Mesothelial cell of epicardium (in vitro differentiated cells): ENCODE measurements at places on chromosomes 3 and 15. TPM values are rescaled to one million over a fixed set of nuclear protein-coding genes. Genes with fewer than 3 reads are reported as not detected.

DNA sequence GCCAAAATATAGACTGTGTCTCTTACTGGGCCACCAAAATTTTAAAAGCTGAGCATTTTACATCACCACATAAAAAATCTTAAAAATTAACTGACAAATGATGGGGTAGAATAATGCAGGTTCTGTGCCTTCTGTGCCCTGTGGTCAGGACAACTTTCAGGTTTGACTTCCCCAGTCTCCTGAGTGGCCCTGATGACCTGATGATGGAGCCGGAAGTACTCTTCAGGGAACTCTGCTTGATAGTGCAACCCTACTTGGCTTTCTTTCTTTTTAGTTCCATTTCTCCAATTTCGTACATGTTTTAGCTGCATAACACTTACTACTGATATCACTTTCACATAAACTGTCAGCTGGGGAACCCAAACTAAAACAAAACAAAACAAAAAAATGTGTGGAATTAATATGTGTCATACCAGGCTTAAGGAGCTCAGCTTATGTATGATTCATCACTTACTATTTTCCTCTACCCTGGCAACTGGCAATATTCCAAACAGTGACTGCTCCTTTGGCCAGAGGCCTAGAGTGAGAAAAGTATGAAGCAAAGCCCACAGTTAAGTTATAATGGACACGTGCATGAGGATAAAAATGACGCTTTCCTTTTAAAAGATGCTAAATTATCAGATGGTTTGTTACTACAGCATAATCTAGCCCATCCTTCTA, 194.3 kb downstream of the BCHE start:
- H3K36me3 ChIP-seq = no peaks in the 10 kb centered on the region
- H3K27me3 ChIP-seq = no peaks in the 10 kb centered on the region
- H3K4me1 ChIP-seq = peaks cover 26% of the 10 kb centered on the region
- no peak for DNase-seq
- H3K4me3 ChIP-seq = no peak overlapping the region

DNA sequence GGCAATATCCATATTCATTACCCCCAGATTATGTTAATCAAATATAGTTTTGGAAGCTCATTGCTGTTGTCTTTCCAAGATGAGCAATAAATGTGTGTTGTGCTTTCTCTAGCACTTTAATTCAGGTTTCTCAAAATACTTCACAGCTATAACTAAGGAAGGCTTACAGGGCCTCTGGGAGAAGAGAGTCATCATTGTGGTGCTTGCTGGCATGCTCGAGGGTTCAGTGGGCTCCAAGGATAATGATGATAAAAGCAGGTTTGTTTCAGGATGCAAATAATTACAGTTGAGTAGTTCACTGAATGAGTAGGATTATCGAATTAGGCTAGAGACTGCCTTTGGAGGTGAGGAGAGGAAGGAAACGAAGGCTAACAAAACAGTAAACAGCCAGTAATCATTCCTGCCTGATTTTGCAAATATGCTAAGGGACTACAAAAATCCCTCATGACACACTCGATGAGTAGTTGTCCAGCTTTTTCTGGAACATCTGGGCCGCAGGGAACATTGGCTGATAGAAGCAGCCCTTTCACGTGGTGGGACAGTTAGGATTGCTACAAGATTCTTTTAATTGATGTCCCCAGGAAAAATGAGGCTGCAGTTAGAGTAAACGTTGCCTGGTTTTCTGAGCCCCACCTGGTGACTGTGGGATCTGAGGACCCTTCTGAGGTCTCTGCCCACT, 54.1 kb downstream of the SLC7A14 start:
- H3K36me3 ChIP-seq = no peaks in the 10 kb centered on the region
- no peak overlapping the region for H3K27ac ChIP-seq
- H3K4me3 ChIP-seq = no peak overlapping the region

GRCh38 chr15:51227940-51228732, 110.3 kb downstream of the CYP19A1 start:
- H3K27me3 ChIP-seq = peaks cover 1% of the 10 kb centered on the region
- no peaks in the 10 kb centered on the region for H3K4me1 ChIP-seq
- DNase-seq = no peak
- H3K36me3 ChIP-seq = no peaks in the 10 kb centered on the region

DNA sequence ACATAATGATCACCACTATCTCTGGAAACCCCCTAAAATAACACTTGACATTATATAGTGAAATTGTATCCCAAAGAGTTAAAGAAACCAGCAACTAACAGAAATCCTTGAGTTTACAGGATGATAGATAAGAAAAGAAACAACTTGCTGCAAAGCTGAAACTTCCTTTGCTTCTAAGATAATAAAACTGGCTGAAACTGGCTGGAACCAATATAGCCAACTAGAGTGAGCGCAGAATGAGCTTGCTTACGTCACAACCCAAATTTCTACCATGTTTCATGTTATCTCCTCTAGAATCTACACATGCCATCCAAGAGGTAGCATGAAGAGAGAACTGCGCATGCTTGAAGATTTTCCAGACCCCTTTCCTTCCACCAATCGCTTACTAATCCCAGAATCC, 83.8 kb upstream of the ACTC1 start:
- no peak overlapping the region for H3K4me3 ChIP-seq
- no peak for DNase-seq
- H3K27ac ChIP-seq = no peak overlapping the region
- no peaks in the 10 kb centered on the region for H3K27me3 ChIP-seq

DNA sequence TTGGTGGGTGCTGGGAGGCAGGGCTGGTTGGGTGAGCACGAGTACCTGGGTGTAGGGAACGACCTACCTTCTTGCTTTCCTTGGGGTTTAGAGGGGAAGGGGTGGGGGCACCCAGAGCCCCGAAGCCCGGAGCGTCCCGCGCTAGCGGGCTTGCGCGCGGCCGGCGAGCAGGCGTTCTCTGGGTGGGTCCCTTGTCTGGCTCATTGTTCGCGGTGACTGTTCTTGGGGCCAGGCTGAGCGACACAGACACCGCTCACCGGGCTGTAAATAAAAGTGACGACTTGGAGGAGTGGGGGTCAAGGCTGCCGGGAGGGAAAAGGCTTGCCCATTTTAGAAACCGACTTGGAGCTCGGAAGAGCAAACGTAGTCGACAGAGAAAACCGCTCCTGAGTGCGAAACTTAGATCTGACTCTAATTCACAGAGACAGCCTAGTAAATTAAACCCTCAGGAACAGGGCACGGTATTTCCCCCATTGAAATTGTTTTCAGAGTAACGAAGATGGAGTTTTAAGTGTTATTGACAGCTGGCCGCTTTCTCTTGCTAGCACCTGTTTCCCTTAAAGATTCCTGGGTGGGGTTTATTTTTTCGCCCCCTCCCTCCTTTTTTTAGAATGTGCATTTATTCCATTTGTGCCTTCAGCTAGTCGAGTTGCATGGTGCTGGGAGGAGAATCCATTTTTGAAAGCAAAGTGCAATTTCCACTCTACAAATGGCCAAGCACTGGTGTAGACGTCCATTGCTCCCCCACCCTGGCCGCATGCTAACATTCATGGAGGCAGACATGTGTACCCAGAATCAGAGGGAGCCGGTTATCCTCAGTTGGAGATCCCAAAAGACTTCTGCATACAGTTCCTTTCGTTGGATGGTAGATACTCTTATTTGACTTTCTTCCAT, 532.1 kb upstream of the SEMA6D start:
- peak overlapping the region; percentile 92 for H3K4me3 ChIP-seq
- H3K27ac ChIP-seq = no peak overlapping the region
- DNase-seq = no peak
- H3K36me3 ChIP-seq = no peaks in the 10 kb centered on the region

DNA sequence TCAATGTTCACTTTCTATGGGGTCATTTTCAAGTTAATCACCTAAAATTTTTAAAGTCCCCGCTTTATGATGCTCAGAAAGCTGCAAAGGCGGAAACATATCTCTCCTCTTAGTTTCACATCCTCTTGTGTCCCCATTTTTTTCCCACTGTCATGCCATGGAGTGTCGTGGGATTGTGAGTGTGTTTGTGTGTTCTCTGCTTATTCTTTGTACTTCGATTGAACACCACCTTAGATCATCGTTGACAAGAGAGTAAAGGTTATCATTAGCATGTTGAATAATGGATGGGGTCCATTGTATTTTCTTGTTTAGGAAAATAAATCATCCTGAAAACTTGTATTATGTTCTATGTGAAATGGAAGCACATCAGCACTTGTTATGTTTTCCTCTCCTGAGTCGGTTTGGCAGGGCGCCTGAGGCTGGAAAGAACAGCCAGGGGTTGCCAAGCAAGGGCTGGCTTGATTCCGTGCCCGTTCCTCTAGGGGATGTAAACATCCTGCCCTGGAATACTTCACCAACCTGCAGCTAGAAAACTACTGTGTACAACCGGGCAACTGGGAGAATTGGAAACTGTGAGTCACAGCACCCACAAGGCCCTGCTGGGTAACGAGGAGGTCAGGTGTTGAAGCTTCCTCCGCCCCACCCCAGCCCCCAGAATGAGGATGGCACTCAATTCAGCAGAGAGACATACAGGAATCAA, 67.2 kb downstream of the EIF4E3 start:
- H3K4me1 ChIP-seq = peaks cover 16% of the 10 kb centered on the region
- H3K27ac ChIP-seq = no peak overlapping the region
- no peaks in the 10 kb centered on the region for H3K36me3 ChIP-seq

DNA sequence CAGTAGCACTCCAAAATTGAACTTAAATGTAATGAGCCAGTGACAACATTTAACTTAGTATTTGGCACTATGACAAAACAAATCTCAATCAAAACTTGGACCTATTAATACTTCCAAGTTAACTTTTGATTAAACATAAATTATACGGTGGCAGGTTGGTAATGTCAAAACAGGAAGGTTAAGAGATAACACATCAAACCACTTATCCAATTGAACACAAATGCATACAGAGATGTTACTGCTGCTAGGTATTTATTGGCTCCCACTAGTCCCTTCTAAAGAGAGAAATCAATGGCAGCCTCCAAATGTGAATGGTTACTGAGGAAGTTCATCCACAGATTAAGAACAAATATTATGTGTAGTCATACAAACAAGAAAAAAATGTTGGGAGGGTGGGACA, 1.8 kb downstream of the GSK3B start:
- no peak for DNase-seq
- H3K36me3 ChIP-seq = peaks cover 3% of the 10 kb centered on the region
- H3K27me3 ChIP-seq = no peaks in the 10 kb centered on the region
- H3K4me3 ChIP-seq = no peak overlapping the region

- DNase-seq = no peak
- H3K36me3 ChIP-seq = peaks cover 14% of the 10 kb centered on the region
- H3K4me1 ChIP-seq = peaks cover 46% of the 10 kb centered on the region
- H3K27me3 ChIP-seq = peaks cover 2% of the 10 kb centered on the region
Observed at GRCh38 chr15:43517354-43518196, at the start of gene MAP1A. Gene MAP1A (plus strand): TSS chr15:43517608. CDS start chr15:43521474, 3,866 bp downstream.

- H3K4me1 ChIP-seq = peaks cover 14% of the 10 kb centered on the region
- no peaks in the 10 kb centered on the region for H3K27me3 ChIP-seq
- H3K4me3 ChIP-seq = no peak overlapping the region
- H3K36me3 ChIP-seq = no peaks in the 10 kb centered on the region
Observed at GRCh38 chr3:129536374-129536667, 6.7 kb upstream of the H1-8 start.

DNA sequence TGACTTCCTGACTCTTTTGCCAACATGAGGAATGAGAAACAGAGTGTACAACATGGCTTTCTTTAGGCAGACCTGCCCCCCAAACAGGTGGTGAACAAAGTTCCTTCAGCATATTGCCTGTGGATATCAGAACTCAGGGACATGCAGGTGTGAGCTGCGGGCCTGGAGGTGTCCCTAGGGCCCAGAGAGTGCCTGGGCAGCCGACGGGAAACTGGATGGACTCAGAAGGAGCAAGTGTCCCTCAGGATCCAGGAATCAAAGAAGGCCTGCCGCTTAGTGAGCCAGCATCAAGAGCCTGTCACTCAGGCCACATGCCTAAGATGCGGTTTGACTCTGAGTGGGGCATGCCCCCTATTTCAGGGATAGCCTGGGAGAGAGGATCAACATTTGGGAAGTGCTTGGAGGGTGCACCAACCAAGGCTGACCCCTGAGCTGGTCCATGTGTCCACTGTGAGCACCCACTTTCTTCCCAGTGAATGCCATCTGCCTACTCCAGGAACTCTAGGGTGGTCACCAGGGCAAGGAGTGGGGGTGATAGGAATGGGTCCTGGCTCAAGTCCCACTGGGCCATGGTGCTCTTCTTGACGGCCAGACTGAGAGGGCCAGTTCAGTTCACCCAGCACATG, 16.1 kb upstream of the POLR2M start:
- peaks cover 57% of the 10 kb centered on the region for H3K4me1 ChIP-seq
- DNase-seq = no peak
- no peaks in the 10 kb centered on the region for H3K27me3 ChIP-seq
- H3K27ac ChIP-seq = peak overlapping the region; percentile 75
- no peak overlapping the region for H3K4me3 ChIP-seq
- H3K36me3 ChIP-seq = no peaks in the 10 kb centered on the region

GRCh38 chr15:77654975-77655374, 22.3 kb upstream of the LINGO1 start:
- H3K27ac ChIP-seq = no peak overlapping the region
- no peaks in the 10 kb centered on the region for H3K4me1 ChIP-seq
- no peaks in the 10 kb centered on the region for H3K36me3 ChIP-seq
- peaks cover 56% of the 10 kb centered on the region for H3K27me3 ChIP-seq
- H3K4me3 ChIP-seq = no peak overlapping the region

DNA sequence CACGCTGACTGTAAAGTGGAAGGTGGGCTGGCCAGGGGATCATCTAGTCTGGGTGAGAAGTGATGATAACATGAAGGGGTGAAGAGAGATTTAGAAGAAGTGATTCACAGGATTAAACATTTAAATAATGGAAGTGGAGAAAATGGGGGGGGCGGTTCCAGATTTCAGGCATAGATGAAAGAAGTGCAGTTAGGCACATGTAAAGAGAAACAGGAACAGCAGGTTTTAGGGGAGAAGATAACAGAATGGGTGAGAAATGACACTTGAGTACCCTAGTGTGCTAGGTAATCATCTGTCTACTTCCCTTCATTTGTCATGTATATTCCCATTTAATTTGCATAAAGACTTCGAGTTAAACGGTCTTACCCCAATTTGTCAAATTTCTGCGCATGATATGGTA, 15.3 kb downstream of the B3GNT5 start:
- no peak overlapping the region for H3K27ac ChIP-seq
- no peaks in the 10 kb centered on the region for H3K27me3 ChIP-seq
- H3K36me3 ChIP-seq = peaks cover 5% of the 10 kb centered on the region
- no peak overlapping the region for H3K4me3 ChIP-seq
- no peak for DNase-seq
- H3K4me1 ChIP-seq = peaks cover 18% of the 10 kb centered on the region

GRCh38 chr15:68258692-68259091, 18.9 kb upstream of the FEM1B start:
- no peak overlapping the region for H3K4me3 ChIP-seq
- peaks cover 4% of the 10 kb centered on the region for H3K4me1 ChIP-seq
- no peak for DNase-seq
- H3K27me3 ChIP-seq = no peaks in the 10 kb centered on the region
- no peak overlapping the region for H3K27ac ChIP-seq

GRCh38 chr3:24500806-24501205, 6.2 kb upstream of the THRB start:
- H3K36me3 ChIP-seq = no peaks in the 10 kb centered on the region
- no peak overlapping the region for H3K4me3 ChIP-seq
- H3K27ac ChIP-seq = no peak overlapping the region
- H3K27me3 ChIP-seq = peaks cover 35% of the 10 kb centered on the region
- no peaks in the 10 kb centered on the region for H3K4me1 ChIP-seq

- H3K4me3 ChIP-seq = peak overlapping the region; percentile 74
- H3K4me1 ChIP-seq = peaks cover 28% of the 10 kb centered on the region
- no peak overlapping the region for H3K27ac ChIP-seq
- peaks cover 24% of the 10 kb centered on the region for H3K27me3 ChIP-seq
- DNase-seq = peak; percentile 39
Observed at GRCh38 chr3:155079468-155079745, 712 bp upstream of the MME start.

The OR5K2 gene
- not detected in 3 replicates for total RNA-seq

The SNTN gene
- total RNA-seq = 0.22 to 0.23 TPM in 2 of 3 replicates, not detected in the other

The GOLGA6D gene
- total RNA-seq = 0.16 to 0.18 TPM in 2 of 3 replicates, not detected in the other

The SNRPN gene
- total RNA-seq = 156 to 164 TPM (median 160 TPM) in 3 replicates

The GADL1 gene
- 4.4 to 4.9 TPM (median 4.6 TPM) in 3 replicates for total RNA-seq

The CPNE9 gene
- 0.42 TPM in 1 of 3 replicates, not detected in the others for total RNA-seq

The NPAP1 gene
- total RNA-seq = 0.47 to 0.60 TPM (median 0.51 TPM) in 3 replicates
